ENCODE measurements at places on chromosomes 4 and X. TPM values are rescaled to one million over a fixed set of nuclear protein-coding genes. Genes with fewer than 3 reads are reported as not detected.

The PRRG3 gene
- 0.49 TPM for total RNA-seq

The CXCL10 gene
- 2.6 TPM for total RNA-seq

DNA sequence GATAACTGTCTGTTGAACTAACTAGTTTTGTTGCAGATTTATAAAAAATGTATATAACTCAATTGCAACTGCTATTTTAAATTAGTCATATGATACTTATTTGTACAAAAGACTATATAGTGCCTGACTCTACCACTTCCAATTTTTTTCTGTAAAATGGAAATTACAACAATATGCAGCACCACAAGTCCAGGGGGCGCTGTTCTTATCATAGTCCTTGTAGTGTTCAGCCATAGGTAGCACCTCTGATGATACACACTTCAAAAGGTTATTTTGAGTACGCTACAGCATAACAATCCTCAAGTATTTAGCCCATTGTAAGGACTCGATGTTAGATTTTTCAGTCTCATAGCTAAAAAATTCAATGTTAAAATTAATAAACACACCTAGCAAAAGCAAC is 174.9 kb downstream of the CORIN start:
- no peak for DNase-seq

DNA sequence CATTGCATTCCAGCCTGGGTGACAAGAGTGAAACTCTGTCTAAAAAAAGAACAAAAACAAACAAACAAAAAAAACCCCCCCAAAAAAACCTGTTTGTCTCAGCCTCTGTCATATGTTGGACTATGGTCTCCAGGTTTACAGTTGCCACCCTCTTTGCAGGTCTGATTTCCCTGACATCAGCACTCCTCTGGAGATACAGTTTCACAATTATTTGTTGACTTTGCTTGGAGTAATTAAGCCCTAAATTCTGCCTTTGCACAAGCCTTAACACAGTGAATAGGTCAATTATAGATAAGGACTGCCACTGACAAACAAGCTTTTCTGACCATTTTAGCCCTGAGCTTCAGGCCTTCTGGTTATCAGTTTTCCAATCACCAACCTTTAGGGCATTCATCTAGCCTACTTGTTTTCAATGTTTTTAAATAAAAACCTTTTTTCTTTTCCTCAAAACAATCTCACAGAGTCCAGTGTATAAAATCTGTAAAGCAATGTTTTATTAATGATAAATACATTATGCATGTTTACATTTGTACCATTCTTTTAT is 20.4 kb upstream of the MAPK10 start:
- DNase-seq: no peak

GRCh38 chrX:54042609-54043021 is 1.7 kb downstream of the PHF8 start:
- DNase-seq: peak; percentile 78

DNA sequence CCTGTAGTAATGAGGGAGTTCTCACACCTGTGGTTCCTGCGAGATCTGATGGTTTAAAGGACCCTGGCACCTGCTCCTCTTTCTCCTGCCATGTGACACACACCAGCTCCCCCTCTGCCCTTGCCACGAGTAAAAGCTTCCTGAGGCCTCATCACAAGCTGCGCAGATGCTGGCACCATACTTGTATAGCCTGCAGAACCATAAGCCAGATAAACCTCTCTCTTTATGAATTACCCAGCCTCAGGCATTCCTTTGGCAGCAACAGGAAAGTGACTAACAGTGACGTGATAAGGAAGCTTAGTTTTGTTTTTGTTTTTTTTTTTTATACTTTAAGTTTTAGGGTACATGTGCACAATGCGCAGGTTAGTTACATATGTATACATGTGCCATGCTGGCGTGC is 130.9 kb downstream of the AFAP1 start:
- DNase-seq: no peak

- no peak for DNase-seq
Observed at GRCh38 chrX:78333521-78333920, 6.1 kb upstream of the CYSLTR1 start.

- no peak for DNase-seq
Observed at GRCh38 chr4:154029171-154029570, 240.3 kb upstream of the SFRP2 start.

DNA sequence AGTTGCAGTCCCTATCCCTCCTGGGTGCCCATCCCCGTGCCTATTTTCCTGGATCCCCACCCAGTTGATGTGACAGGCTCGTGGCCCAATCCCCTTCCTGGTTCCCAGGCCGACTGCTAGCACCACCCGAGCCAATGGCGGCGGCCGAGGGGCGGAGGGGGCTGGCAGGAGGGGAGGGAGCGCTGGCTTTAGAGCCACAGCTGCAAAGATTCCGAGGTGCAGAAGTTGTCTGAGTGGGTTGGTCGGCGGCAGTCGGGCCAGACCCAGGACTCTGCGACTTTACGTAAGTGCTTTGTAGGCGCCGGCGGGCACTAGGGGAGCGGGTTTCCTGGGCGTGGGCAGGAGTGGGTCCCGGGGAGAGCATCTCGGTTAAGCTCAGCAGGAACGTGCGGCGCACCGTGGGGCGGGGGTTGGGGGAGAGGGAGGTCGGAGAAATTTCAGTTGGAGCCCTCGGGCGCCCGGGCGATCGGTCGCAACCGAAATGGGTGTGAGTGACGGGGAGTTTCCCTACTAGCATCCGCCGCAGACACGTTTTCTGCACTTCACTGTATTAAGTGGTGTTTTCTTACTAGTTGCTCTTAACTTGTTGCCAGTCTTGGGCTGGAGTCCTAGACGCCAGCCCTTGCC is at the start of gene PLS3:
Gene PLS3, plus strand, starts transcription at position 197 of the 627 bp plus-strand sequence. CDS start 49,077 bp downstream, outside the sequence.
- DNase-seq: peak; percentile 94

DNA sequence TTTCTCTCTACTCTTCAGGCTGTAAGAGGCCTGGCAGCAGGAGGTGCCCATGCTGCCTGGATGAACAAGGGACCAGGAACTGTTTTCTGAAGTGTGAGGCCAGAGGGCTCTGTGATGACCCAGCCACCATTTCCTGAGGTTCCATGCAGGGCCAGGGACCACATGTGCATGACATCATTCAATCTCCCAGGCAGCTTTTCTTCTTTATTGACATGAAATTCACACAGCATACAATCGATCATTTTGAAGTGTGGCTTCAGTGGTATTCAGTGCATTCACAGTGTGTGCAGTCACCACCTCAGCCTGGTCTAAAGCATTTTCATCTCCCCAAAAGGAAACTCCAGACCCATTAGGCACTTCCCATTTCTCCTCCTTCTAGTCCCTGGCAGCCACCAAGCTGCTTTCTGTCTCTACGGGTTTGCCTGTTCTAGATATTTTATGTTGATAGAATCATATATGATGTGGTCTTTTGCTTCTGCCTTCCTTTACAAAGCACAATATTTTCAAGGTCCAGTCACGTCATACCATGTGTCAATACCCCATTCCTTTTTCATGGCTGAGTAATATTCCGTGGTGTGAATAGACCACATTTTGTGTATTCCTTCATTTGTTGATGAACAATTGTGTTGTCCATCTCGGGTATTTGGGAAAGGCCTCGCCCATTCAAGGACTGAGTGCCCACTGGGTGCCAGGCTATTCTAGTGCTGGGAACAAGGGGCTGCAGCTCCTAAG is 93.1 kb downstream of the PSAPL1 start:
- DNase-seq: peak; percentile 21

GRCh38 chr4:111556141-111556781 is 589.0 kb upstream of the FAM241A start:
- DNase-seq: no peak

GRCh38 chrX:10615931-10616774 is 4.2 kb downstream of the MID1 start:
- DNase-seq: peak; percentile 47

GRCh38 chr4:168317621-168318020 is 931 bp downstream of the DDX60 start:
- DNase-seq: no peak

GRCh38 chrX:124230655-124231450 is 101.6 kb upstream of the TEX13D start:
- no peak for DNase-seq

DNA sequence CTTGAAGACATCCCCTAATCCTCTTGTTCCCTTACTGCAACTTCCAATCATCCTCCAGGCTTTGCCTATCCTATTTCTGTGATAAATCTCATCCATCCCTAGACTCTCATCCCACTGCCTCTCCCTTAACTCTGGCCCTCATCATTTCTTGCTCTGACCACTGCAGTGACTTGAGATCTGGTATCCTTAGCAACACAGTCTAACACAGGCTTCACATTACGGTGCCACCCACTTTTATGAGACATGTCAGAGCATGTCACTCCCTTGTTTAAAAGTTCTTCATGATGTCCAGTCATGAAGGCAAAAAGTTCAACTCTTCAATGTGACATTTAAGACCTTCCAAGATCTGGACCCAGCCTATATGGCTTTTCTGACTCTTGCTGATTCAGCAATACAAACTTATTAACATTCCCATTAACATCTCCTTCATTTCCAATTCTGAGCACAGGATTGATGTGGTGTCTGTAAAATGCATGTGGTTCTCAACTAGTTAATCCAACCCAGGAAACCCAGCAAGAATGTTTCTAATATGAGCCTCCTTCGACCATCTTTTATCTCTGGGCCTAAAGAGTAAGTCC is 64.0 kb downstream of the OR13H1 start:
- DNase-seq: no peak

DNA sequence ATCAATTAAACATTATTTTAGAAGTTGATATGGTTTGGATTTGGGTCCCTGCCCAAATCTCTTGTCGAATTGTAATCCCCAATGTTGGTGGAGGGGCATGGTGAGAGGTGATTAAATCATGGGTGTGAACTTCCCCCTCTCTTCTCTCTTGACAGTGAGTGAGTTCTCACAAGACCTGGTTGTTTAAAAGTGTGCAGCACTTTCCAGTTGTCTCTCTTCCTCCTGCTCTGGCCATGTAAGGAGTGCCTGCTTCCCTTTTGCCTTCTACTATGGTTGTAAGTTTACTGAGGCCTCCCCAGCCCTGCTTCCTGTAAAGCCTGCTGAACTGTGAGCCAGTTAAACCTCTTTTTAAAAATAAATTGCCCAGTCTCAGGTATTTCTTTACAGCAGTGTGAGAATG is 141.4 kb downstream of the GALNTL6 start:
- no peak for DNase-seq

DNA sequence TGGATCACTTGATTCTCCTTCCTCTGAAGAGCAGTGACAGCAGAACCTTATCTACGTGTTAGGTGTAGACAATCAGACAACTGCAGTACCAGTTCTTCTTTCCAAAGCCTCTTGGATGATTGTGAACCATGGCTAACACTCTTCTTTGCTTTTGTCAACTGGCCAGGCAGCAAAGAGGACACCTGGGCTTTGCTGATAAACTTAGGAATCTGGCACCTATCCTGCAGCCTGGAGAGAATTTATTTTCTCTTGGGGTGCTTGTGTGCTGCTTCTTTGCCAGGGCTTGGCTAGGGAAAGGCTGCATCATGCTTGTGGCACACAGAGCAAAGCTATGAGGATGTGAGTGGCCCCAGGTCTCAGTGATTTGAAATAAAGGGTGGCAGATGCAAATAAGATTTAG is 77.4 kb downstream of the ANAPC4 start:
- DNase-seq: no peak

- no peak for DNase-seq
Observed at GRCh38 chr4:128357286-128357685, 69.7 kb upstream of the PGRMC2 start.

GRCh38 chr4:63214076-63214475 is 1195.2 kb downstream of the TECRL start:
- no peak for DNase-seq

DNA sequence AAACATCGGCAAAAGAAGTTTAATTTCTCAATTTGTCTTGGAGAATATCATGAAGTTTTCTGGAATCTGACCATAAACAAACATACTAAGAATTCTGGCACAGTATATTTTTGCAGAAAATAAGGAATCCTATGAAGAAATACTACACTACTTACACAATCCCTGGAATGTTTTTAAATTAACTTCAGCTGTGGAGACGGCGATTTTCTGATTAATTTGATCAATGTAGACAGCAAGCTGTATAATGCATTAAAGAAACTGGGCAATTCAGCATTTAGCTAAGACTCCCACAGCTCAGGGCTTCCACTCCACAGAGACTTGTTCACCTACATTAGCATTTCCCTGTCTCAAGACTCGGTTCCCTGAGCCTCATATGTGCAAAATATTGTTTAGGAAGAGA is 12.2 kb downstream of the EGFL6 start:
- DNase-seq: no peak

DNA sequence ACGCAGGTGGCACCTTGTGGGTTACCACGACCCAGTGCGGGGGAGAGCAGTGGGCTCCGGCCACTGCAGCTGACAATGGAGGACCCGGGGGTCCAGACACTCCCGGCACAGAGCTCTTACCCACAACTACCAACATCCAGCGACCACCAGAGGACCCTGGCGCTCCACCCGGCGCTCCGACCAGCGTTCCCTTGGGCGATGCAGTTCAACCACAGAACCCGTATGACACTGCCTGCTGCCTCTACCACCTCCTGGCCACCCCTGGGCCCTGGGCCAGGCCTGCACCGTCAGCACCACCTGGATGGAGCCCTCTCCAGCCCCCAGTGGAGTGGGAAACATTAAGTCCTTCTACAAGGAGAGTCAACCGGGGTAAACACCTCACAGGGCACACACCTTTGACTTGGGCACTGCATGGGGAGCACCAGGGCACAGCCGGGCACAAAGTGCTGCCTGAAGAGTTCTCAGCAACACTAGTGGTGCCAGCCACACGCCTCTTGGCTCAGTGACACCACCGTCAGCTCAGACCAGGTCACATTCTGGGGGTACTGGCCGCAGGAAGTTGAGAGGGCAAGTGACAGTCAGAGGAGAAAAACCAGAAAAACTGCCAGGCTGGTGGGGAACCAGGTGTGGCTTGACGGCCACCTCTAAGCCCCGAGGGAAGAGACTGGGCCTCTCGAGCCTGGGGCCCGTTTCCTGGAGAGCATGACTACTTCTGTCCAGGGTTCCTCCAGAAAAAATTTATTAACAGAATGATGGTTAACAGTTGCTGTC is 2.6 kb downstream of the CTBP1 start:
- peak; percentile 46 for DNase-seq

DNA sequence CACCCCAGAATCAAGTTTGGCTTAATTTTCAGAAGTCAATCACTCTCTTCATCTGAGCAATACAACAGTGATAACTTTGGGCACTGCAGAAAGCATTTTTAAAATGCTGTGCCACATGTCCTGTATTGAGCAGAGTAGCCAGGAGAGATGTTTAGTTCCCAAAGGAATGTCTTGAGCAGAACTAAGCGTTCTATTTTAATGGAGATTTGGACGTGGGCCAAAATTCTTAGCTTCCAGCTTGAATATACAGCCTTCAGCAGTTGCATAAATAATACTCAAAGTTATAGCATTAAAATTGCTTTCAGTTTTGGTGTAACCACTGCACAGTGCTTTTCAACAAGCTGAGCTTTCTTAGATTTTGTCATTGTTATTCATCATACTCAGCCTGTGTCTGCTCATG is 679.2 kb downstream of the NLGN4X start:
- DNase-seq: no peak

GRCh38 chr4:169282429-169283113 is 11.8 kb upstream of the SH3RF1 start:
- DNase-seq: no peak

DNA sequence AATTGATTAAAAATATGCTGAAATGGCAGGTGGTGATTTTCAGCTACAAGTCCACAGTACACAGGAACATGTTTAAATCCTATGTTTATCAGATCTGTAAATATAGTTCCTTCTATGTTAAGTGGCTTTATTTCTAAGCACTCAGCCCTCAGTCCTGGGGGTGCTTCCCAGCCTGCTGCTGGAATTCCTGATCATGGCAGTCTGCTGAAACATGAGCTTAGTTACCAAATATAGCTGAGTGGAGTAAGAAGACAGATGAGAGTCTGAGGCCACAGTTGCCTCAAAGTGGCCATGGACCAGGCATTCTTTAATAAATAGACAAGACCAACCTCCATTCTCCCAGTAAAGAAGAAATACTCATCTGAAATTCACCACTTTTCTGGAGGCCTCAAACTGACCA is 17.1 kb upstream of the DDX60 start:
- DNase-seq: no peak

GRCh38 chr4:105527081-105527480 is 25.3 kb upstream of the ARHGEF38 start:
- DNase-seq: no peak
